ENCODE measurements at places on chromosomes 3 and 15. TPM values are rescaled to one million over a fixed set of nuclear protein-coding genes. Genes with fewer than 3 reads are reported as not detected.
A peak's percentile ranks its signal among the peaks of the same experiment; 100 is the strongest.

Gene IL5RA
- polyA plus RNA-seq, result 0.32 TPM

DNA sequence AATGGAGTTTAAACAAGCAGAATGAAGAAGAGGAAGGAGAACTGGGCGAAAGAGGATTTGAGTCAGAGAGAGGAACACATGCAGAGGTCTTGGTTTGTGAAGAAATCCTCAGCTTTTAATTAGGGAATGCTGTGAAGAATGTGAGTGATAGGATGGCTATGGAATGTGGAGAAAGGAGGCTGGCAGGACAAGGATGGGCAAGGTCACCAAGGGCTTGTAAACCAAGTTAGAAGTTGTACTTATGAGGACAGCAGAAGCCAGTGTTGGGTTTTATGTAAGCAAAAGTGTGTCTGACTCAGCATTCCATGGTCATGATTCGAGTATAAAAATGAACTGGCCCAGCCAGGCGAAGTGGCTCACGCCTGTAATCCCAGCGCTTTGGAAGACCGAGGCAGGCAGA lies 60.0 kb upstream of the IL12A start:
- DNase-seq, result no peak

GRCh38 chr3:120488296-120488695 lies 37.5 kb upstream of the FSTL1 start:
- DNase-seq, result no peak

GRCh38 chr3:102826636-102827035 lies 391.8 kb downstream of the ZPLD1 start:
- DNase-seq, result peak; percentile 19

DNA sequence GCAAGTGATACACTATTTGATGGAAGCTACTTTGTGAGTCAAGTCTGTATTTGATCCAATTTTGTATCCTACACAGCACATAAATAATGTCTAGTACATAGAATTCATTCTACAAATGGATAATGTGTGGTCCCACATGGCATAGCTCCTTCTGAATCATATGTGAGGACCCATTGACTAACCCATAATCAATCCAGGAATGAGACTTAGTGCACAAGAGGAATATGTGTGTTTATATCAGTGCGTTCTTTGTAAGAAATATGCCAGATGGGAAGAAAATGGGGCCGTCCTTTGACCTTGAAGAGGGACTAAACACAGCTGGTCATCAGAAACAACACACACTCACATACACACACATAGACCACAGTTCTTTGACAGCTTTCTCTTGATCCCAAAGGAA lies 282.7 kb upstream of the SEMA6D start:
- DNase-seq, result no peak

DNA sequence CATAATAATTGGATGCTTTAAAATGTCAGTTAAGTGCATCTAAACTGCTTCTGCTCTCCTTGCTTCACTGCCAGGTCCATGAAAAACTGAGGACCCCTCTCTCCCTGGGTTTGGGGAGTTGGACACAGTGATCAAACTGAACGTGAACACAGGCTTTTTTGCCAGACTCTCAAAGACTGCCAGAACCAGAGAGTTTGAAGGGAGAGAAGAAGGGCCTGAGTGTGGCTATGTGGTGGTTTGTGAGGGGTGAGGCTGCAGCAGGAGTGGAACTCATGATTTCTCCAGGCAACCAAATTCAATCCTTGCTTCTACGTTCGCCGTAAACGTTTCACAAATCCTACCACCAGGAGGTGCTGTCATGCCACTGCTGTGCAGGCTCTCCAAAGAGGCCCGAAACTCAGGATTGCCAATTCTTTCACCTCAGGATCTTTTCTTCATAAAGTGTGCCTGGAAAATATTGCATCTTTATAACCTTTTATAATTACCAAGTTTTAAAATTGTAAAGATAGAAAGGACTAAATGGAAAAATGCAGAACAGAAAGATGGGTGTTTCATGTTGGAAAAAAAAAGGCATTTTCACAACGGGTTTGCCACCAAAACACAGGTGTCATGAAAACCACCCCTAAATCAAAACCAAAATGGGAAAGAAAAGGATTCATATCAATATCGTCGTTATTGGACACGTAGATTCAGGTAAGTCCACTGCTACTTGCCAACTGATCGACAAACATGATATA lies 19.7 kb downstream of the TM4SF4 start:
- no peak for DNase-seq

DNA sequence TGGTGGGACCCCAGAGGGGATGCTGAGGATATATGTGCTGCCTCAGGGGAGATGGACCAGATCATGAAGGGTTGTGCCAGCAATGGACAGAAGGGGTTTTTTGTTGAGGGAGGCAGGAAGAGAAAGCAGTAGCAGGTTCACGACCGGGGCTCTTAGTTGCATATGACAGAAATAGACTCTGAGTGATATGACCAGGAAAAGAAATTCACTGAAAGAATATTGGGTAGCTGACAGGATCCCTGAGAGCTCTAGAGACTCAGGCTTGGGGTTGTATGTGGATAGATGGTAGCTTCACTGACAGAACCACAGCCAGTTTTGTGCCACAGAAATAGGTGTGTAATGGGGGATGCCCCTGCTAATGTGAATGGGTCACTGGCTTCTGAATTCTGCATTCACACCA lies 241.6 kb downstream of the ZNF621 start:
- no peak for DNase-seq

DNA sequence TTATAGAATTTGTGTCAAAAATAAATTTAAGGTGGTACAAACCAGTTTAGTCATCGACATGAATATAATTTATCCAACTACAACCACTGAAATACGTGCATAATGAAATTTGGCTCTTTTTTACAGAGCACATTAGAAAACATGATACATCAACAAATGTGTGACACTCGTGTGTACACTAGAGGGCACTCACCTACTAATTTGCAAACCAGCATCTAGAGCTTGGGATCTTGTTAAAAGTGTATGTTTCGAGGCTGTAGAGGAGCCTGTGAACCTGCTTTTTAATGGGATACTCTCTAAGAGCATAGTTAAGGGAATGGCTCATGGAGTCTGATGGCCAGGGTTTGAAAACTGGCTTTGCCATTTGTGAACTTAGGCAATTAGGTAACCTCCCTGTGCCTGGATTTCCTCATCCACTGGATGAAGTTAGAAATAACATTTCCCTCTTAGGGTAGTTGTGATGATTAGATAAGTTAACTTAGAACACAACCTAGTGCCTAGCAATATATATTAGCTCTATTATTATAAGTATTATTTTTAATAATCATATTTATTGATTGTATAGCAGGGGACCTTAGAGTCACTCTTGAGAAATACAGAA lies 8.8 kb upstream of the CPOX start:
- DNase-seq, result peak; percentile 41

Gene MYL3
- polyA plus RNA-seq, result 22.5 TPM

GRCh38 chr3:51727500-51727899 lies 20.6 kb downstream of the GRM2 start:
- no peak for DNase-seq

DNA sequence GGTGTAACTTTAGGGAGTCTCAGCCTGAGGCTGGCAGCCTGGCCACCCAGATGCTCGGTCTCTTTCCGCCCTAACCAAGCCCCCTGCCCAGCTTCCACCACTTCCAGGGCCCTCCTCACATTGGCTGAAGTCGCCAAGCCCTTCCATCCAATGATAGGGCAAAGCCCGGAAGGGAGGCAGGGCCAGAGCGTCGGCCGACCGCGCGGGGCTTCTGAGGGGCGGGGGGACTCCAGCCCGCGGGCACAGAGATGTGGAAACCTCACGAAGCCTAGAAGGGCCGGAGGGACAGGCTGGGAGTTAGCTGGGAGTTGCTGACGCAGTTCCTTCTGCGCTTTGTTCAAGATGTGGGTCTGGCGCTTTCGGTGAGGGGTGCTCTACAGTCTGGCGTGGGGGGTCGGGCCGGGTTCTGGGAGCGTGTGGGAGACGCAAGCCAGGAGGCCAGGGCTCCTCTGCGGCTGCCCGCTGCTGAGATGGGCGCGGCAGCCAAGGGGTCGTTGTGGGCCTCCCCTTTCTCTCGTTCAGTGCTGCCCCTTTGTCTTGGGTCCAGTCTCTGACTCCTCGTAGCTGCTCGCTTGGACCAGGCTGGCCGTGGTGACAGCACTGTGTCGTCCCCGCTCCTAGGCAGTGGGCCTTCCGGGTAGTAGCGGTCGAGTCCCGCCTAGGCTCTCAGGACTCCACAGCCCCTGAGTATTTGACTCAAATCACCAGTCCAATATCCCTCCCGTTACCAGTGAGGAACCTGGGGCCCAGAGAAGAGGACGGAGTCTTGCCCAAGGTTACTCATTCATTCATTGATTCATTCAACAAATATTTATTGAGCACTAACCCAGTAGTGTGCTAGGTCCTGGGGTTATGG lies at the start of gene ZNF660:
TSS of gene ZNF660 (plus strand) at position 319 of the 856 bp plus-strand sequence. CDS start 9,230 bp downstream, outside the sequence.
- peak; percentile 83 for DNase-seq

- no peak for DNase-seq
Measured at GRCh38 chr3:127487196-127487595, 103.3 kb downstream of the TPRA1 start.

GRCh38 chr15:54884312-54884711 lies 312.4 kb downstream of the RSL24D1 start:
- DNase-seq, result no peak

DNA sequence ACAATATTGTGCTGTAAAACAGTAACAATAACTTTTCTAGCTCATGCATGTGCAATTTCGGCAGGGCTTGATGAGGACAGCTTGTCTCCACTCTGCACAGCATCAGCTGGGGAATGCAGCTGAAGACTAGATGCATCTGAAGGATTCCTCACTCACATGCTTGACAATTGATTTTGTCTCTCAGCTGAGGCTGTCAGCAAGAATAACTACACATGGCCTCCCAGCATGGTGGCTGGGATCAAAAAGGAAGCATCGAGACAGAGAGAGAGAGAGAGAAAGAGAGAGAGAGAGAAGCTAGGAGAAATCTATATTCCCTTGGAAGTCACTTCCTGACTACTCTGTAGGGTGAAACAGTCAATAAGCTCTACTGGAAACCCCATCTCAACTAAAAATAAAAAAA lies 487.1 kb downstream of the PLOD2 start:
- no peak for DNase-seq

- DNase-seq, result no peak
Measured at GRCh38 chr3:186705882-186706780, 11.0 kb upstream of the KNG1 start.

- DNase-seq, result no peak
Measured at GRCh38 chr3:58672451-58672850, 5.9 kb upstream of the FAM3D start.

- no peak for DNase-seq
Measured at GRCh38 chr3:188124184-188124583, 29.8 kb upstream of the LPP start.

Gene ATRIP
- polyA plus RNA-seq, result 12.7 TPM

Gene OR4F6
- polyA plus RNA-seq, result not detected

GRCh38 chr3:184773283-184774186 lies 38.4 kb upstream of the VPS8 start:
- no peak for DNase-seq

- DNase-seq, result no peak
Measured at GRCh38 chr3:24530471-24530870, 35.8 kb upstream of the THRB start.

GRCh38 chr3:52895418-52895817 lies 1.9 kb downstream of the STIMATE start:
- no peak for DNase-seq

DNA sequence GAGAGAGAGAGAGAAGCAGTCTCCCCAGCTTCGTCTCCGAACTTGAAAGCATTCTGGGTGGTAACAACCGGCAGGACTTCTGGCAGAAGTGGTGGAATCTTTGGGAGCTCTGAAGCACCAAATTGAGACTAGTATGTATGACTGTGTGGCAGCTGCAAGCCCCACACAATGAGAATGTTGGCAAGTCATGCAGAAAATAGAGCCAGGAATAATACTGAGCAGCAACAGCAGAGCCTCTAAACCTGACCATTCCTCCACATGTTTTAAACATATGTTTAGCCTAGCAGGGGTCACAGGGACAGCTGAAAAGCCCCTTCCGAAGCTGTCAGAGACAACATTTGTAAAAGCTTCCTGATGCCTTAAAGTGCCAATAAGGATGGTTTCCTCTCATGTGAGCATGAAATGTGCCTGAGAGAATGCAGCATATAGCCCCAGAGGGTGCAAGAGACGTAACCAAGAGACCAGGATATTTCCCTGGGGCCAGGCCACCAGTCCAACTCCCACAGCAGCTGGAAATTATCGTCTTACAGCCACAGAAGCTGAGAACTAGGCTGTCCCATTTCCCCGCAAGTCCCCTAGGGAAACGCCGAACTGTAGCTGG lies 178.6 kb upstream of the CCDC54 start:
- peak; percentile 68 for DNase-seq

DNA sequence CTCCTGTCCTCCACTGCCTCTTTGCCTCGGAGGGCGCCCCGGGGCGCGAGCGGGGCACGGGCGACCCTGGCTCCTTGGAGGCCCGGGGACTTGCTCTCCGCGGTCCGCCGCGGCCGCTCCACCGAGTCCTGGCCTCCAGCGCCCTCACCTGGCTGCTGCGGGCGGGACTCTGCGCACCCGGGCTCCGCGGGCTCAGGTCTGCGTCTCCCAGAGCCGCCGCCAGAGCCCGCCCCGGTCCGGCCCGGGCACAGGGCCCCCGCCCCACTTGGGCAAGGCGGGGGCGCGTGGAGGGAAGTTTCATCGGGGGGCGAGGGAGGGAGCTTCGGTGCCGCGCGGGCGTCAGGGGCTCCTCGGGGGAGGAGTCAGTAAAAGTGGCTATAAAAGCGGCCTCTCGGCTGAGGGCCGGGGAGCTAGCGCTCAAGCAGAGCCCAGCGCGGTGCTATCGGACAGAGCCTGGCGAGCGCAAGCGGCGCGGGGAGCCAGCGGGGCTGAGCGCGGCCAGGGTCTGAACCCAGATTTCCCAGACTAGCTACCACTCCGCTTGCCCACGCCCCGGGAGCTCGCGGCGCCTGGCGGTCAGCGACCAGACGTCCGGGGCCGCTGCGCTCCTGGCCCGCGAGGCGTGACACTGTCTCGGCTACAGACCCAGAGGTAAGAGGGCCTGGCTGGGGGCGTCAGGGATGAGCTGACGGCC lies at the start of gene CEMIP:
TSS of gene CEMIP (plus strand) at position 407 of the 694 bp plus-strand sequence. CDS start 94,510 bp downstream, outside the sequence.
- peak; percentile 52 for DNase-seq

DNA sequence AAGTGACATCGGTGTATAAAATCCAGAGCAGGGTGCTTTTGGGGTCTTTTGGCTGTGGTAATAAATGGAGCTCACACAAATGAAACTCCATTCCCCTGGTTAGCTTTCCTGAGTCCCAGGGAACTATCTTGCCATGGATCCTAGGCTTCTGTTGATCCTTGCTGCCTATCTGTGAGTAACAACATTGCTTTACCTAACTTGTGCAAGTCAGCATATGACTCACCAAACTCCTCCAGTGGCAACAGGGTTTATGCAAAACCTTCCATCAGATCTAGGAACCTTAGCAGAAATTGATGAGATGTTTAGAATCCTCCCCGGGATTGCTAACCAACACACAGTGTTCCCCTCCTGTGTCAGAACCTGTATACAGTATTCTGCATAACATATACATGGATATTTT lies 105.4 kb downstream of the SCAPER start:
- no peak for DNase-seq

All from renal cortex interstitium (tissue), 15 donors.